ENCODE measurements at places on chromosomes 2 and 18.
A peak's percentile ranks its signal among the peaks of the same experiment; 100 is the strongest.

GRCh38 chr2:46963941-46964673, 48.5 kb upstream of the MCFD2 start:
- no peak for DNase-seq

DNA sequence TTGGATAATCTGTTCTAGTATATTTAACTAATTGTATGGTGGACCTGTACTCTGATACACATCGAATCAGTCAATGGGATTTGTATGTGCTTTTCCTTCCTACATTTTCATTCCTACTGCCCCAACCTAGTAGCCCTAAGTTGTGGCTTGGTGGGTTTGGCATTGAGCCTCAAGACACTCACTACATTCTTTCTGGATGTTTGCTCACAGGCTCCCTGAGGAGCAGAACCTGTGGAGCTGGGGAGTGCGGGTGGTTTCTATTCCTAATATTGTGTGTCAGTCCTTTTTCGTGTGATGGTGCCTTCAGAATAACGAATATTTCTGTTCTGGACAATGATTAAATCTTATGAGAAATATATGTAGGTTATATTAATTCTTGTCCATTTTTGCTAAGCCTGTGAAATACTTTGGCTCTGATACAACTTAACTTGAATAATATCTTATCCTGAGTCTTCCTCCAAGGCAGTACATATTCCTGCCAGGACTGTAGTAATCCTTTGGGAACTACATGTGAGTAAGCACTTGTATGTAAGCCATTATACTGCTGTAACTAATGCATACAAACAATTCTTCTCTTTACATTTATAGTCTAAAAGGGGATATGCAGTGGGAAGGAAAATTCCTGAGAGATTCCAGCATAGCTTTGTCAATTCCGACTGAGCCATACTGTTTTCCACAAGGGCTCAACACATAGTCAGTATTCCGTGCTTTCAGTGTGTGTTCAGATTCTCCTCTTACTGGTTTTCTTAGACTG, 150.6 kb downstream of the AGPS start:
- DNase-seq: no peak

GRCh38 chr2:225510796-225511195, 111.3 kb downstream of the NYAP2 start:
- DNase-seq: no peak

DNA sequence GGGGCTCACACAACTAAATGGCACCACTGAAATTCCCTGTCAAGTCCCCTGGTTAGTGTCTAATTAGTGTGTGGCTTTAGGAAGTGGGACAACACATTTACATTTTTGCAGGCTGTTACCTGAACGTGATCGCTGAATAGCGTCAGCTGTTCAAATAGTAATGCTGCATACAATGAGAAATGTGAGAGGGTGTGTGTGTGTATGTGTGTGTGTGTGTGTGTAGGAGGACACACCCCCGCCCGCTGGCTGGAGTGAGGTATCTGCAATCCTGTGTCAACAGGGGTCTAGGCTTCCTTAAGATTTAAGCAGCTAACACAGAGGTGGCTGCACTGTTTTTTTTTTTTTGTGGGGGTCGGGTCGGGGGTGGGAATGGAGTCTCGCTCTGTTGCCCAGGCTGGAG, 4.8 kb upstream of the LYPD6B start:
- no peak for DNase-seq

GRCh38 chr2:43714164-43714563, 37.9 kb upstream of the C1GALT1C1L start:
- DNase-seq: peak; percentile 35

- no peak for DNase-seq
Observed at GRCh38 chr2:109295070-109295780, 166.2 kb downstream of the SH3RF3 start.

- DNase-seq: no peak
Observed at GRCh38 chr2:28801726-28802125, 8.9 kb upstream of the SPDYA start.

DNA sequence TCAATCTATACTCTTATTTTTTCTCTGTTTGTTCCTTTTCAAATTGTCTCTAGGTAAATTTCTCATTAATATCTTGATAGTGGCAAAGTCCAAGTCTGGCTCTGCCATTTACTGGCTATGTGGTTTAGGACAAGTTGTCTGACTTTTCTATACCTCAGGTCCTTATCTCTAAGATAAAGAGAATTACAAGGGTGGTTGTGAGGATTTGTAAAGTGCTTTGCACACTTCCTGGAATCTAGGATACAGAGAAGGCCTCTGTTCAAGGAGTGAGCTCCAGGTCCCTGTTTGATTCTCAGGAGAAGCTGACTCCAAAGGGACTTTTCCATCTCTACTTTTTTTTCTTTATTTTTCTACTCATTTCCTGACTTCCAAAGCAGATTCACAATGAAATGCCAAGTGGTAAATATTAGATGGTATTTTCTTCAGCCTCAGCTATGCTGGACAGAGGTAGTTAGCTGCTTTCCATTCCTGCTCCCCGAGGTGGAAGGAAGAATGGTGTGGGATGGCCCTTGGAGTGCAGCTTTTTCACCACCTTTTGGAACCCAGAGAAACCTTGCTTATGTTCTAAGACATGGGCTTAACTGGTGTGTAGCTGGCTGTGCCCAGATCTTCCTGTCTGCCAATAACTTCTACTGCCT, 90.5 kb downstream of the GALNT1 start:
- DNase-seq: no peak
